Left renal cortex interstitium (tissue), 4 donors: ENCODE measurements at places on chromosomes 6 and 20.

GRCh38 chr6:136716917-136717715 lies 75.2 kb downstream of the MAP3K5 start:
- no peak for DNase-seq

GRCh38 chr6:31657406-31658157 lies 1.9 kb downstream of the APOM start:
- no peak for DNase-seq

- DNase-seq = no peak
Observed at GRCh38 chr6:48109944-48110343, 1.1 kb downstream of the PTCHD4 start.

DNA sequence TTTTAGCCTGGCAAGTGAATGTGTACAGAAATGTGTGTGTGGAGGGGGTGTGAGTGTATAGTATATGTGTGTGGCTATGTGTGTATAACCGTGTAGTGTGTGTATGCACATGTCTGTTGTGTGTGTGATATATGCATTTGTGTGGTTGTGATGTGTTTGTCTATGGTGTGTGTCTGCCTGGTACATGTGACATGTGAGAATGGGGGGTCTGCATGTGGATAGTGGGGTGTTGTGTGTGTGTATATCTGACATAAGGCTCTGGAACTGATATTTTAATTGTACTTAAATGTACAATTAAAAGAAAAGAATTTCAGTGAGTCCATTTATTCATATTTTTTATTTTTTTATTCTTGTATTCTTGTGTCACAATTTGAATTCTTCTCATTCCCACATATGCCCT lies 57.2 kb upstream of the CNR1 start:
- DNase-seq = no peak

- no peak for DNase-seq
Observed at GRCh38 chr20:34301587-34302311, 1.4 kb downstream of the AHCY start.

GRCh38 chr6:143346004-143346403 lies 104.5 kb downstream of the ADAT2 start:
- DNase-seq = no peak

DNA sequence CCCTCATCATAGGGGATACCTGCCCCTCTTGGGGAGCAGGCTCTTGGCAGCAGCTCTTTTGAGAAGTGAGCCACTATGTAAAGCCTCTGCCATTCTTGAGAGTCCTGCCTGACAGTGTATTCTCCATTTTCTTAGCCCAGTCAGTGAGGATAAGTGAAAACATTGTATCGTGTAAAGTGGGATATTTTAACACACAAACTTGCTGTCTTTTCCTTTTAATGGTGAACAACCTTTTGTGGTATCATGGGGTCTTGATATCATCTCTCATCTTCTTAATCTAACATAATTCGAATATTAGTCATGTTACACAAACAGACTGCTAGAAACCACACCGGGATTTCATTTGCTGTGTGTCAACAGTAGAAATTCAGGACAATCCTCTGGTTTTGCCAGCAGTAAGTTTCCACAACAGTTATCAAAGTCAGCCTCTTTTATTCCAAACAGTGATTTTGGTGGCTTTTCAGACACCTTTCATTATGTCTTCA lies 136.2 kb downstream of the HIVEP1 start:
- DNase-seq = no peak

DNA sequence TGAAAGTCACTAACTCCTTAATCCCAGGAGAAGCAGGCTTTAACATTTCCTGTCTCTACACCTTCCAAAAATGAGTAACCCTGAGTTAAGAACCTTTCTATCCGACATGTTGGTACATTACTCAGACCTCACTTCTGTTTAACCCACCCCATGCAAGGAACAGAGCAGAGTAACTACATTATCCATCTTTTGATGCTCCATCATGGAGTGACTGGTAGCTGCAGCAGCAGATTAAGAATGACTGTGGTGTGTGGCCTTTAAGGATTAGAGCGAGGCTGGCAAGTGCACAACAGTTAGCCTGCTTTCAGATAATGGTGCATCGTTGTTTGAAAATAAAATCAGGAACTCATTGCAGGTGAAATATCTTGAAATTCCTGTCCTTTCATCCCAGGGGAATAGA lies 2.0 kb downstream of the TRAF3IP2 start:
- no peak for DNase-seq

DNA sequence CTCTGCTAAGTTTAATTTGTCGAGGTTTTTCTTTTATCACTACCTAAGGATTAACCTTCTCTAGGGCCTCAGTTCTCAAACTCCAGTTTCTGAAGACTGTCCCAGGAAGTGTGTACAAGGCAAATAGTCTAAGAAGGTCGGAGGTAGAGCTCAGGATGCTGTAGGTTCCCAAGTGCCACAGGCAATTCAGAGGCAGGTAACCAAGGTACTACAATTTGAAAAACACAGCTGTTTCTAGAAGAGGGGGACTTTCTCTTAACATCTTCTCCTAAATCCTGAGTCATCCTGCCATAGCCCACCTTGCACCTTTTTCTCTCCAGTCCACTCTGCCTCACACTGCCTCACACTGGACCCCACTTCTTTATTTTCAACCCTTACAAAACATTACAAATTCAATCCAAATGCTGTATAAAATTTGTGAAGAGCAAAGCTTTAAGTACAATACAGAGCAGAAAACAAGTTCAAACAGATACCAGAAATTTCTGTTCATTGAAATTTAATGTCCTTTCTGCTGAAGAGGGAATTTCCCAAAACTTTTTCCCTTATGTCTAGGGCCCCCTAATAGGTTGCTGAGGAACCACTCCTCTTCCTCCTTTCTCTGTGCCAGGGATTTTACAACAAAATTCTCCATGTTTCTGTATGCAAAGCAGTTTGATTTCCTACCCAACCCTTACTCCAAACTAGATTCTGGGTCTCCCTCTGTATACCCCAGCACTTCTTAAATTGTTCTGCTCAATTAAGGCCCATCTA lies 43.0 kb downstream of the FRK start:
- no peak for DNase-seq

- DNase-seq = no peak
Observed at GRCh38 chr6:24932832-24933231, 2.9 kb downstream of the RIPOR2 start.

DNA sequence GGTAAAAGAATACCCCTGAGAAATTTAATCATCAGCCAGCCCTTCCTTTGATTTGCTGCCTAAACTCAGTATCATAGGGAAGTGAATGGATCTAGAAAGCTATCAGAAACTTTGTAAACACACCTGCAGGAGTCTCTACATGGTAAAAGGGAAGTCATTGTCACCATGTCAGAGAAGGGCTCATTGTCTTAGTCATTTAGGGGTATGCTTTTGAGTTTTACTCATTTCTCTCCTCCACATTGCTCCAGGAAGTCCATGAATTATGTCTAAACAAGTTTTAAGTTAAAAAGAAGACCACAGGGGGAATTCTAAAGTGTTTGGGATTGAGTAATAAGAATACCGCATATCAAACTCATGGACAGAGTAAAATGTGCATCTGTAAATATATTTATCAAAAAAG lies 2.5 kb downstream of the SLC17A1 start:
- DNase-seq = no peak

GRCh38 chr6:37622646-37623071 lies 75.0 kb downstream of the MDGA1 start:
- no peak for DNase-seq

GRCh38 chr6:93120154-93120742 lies 299.1 kb downstream of the EPHA7 start:
- no peak for DNase-seq

- no peak for DNase-seq
Observed at GRCh38 chr20:63940071-63940471, 16.1 kb downstream of the UCKL1 start.

DNA sequence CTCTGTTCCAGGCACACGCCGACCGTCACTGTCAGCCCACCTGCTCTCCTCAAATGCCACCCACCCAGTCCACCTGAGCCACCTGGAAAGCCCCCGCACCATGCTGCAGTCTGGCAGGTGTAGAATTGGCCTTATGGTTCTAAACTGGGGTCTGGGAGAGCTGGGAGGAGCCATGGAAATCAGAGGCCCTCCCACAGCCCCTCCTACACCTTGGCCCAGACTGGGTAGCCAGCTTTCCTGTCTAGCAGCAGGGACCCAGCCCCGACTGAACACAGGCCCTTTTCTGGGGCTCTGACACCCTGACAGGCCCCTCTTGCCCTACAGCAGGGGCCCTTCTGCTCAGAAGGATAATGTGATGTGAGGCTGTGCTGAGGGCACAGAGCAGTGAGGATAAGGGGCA lies 31.1 kb downstream of the LRFN2 start:
- DNase-seq = no peak

GRCh38 chr20:21708738-21709534 lies 3.5 kb downstream of the PAX1 start:
- DNase-seq = no peak
